ENCODE measurements at places on chromosomes 4 and X.

DNA sequence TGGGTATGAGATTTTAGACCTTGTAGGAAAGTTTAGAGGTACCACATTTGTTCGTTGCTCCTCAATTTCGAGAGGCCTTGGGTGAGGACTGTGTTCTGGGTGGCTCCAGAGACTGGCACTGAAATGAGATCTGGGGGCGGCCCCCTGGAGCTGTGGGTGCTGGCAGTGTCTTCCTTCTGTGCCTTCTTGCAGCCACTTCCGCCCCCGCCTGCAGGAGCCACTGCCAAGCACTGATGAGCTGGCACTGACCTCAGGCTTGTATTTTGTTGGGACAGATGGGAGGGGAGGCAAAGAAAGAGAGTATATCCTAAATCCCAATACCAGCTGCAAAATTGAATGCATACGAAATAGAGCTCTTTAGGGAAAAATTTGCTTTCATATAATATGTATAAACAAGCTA is 64.5 kb upstream of the CLDN34 start:
- no peak for DNase-seq

DNA sequence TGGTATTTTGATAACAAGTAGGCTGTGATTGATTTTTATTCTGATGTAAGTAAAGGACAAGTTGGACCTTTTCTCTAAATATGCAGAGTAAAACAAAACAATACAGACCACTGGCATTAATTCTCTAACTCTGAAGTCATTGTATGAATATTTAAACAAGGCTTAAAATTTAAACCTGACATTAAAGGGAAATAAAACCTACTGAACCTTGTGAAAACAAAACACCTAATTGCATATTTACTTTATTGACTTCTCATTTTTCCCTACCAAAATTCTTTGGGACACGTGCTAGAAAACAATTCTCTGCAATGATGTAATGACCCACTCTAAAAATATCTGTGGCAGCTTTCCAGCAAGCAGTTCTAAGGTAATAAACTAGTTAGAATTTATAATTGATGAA is 369.7 kb upstream of the TRAM1L1 start:
- no peak for DNase-seq

GRCh38 chr4:84051639-84052038 is 447.5 kb downstream of the NKX6-1 start:
- no peak for DNase-seq

- DNase-seq: no peak
Measured at GRCh38 chr4:970854-971520, 2.4 kb downstream of the DGKQ start.

All from GM12892 (cell line).